ENCODE measurements at places on chromosomes 12 and 14.
A peak's percentile ranks its signal among the peaks of the same experiment; 100 is the strongest.

GRCh38 chr12:116639765-116640164, 80.6 kb downstream of the MAP1LC3B2 start:
- DNase-seq, result no peak

DNA sequence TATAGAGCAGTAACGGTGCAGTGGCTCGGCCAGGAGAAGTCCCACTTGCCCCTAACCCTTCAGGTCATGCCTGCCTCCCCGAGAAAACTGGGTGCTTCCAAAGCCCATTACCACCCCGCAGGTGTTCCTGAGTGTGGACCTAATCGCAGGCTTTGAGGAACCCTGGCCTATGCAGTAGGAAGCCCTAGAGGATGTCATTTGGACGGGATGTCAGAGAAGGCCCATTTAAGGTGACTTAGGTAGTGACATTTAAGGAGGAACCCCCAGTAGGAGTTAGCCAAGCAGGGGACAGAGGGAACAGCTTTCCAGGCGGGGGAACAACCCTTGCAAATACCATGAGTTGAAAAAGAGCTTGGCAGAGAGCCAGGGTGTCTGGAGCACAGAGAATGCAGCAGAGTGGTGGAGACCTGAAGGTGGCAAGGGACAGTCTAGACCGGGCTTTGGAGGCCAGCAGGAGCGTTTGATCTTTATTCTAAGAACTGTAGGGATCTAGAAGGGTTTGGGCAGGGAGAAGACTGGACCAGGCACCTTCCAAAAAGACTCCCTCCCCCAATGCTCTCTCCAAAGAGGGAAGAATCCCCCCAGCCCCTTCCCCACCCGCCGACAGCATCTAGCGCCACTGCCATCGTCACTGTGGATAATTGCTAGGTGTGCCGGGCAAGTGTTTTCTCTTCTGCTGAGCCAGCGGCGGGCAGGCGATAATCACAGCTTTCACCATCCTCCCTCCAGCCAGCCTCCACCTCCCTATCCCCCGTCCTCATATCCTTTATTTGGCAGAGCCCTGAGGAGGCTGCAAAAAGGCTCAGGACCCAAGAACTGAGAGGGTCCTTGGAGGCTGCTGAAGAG, 33.3 kb upstream of the BEGAIN start:
- no peak for DNase-seq

- DNase-seq, result peak; percentile 57
Observed at GRCh38 chr12:52243856-52244614, 11.0 kb downstream of the KRT7 start.

- no peak for DNase-seq
Observed at GRCh38 chr14:26394150-26394810, 203.6 kb downstream of the NOVA1 start.

DNA sequence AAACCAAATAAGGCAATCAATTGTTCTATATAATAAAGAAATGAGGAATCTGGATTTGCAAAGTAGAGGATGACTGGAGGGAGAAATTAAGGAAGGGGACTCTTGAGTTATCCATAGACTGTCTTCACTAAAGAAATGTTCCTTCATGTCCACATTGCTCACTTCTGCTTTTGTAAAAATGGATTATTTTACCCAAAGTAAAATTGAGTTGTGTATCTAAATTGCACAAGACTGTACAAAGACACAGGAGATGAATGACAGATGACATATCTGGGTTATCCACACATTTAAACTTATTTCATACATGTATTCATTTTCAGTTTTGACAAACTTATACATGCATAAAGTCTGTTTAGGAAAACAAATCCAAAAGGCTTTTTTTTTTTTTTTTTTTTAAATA, 11.3 kb downstream of the ATP2B1 start:
- DNase-seq, result no peak

- DNase-seq, result no peak
Observed at GRCh38 chr12:23576372-23576771, 373.1 kb downstream of the SOX5 start.

- no peak for DNase-seq
Observed at GRCh38 chr12:112466011-112466422, 47.3 kb downstream of the PTPN11 start.

DNA sequence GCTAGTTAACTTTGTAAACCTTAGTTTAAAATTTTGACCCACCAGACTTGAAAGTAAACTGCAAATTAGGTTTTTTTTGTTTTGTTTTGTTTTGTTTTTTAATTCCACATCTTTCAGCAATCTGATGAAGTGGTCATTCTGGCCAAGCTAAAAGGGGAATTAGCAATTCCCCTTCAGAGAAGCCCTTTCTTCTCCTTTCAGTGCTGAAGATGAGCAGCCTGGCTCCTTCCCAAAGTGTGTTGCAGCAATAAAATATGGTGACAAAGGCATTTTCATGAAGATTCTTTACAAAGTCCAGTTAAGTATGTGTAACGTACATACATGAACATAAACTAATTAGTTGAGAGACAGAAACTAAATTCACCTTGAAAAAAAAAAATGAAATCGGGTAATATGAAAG, 380.1 kb downstream of the NOVA1 start:
- DNase-seq, result no peak

DNA sequence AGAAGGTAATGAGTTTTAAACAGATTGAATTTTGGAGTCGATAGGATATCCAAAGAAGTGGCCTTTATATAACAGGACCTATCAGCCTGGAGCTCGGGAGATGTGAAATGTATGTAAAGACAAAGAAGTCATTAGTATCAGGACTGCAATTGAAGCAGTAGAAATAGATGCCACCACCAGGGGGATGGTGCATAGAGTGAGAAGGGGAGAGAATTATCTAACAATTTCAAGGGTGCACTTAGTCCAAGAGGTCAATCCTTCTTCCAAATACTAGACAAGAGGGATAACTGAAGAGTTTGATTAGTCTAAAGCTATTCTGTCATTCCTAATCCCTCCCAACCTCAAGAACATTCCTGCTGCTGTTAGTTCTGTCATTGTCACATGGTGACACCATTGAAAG, 127.8 kb downstream of the CFAP54 start:
- DNase-seq, result no peak

- no peak for DNase-seq
Observed at GRCh38 chr14:89534902-89535685, 118.1 kb upstream of the FOXN3 start.

DNA sequence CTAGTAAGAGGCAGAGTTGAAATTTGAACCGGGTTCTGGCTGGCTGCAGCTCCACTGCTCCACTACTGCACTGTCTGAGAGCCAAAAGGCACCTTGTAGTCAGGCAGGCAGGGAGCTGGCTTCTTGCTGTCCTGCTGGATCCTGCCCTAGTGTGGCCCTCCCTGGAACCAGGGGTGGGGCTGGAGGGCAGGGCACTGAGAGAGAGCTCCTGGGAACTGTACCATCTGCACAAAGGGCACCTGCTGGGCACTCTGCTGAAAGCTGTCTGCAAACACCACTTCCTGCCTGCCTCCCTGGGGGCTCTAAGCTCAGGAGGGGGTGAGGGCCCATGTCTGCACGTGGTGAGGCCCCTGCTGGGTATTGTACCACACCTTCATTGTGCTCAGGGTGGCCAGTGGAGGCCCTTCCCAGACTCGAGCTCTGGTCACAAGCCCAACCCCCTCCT, 19.0 kb upstream of the TCL1B start:
- DNase-seq, result no peak

GRCh38 chr12:82638324-82638723, 48.4 kb upstream of the TMTC2 start:
- DNase-seq, result no peak

- DNase-seq, result no peak
Observed at GRCh38 chr14:58724206-58724605, 86.4 kb downstream of the DACT1 start.

- DNase-seq, result no peak
Observed at GRCh38 chr12:122061253-122061652, 17.3 kb upstream of the MLXIP start.

All from CD4-positive, alpha-beta T cell treated with Interleukin-4 for 1 hour (primary cell).